ENCODE measurements at places on chromosomes 5 and 9. TPM values are rescaled to one million over a fixed set of nuclear protein-coding genes. Genes with fewer than 3 reads are reported as not detected.
A peak's percentile ranks its signal among the peaks of the same experiment; 100 is the strongest.

DNA sequence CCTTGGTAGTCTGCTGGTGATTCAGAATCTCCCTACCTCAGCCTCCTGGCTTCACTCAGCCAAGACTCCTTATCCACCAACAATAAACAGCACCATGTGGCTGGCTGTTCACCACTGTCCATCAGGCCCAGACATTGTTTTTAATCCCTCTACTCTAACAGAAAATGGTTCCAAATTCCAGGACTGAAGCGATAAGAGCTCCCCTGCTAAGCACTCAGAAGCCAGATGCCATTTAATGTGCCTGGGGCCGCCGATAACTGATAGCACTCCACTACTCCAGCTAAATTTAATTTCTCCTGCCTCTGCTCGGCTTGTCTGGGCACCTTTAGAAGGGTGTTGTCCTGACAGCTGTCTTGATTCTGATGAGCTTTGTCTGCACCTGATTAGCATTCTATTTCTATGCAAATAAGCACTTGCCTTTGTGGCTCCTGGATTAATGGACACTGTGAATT, 47.1 kb downstream of the ZNF622 start:
- DNase-seq = no peak
- H3K27ac ChIP-seq = no peak overlapping the region
- no peak overlapping the region for H3K4me3 ChIP-seq
- H3K27me3 ChIP-seq = no peaks in the 10 kb centered on the region
- H3K4me1 ChIP-seq = no peaks in the 10 kb centered on the region
- H3K36me3 ChIP-seq = no peaks in the 10 kb centered on the region

DNA sequence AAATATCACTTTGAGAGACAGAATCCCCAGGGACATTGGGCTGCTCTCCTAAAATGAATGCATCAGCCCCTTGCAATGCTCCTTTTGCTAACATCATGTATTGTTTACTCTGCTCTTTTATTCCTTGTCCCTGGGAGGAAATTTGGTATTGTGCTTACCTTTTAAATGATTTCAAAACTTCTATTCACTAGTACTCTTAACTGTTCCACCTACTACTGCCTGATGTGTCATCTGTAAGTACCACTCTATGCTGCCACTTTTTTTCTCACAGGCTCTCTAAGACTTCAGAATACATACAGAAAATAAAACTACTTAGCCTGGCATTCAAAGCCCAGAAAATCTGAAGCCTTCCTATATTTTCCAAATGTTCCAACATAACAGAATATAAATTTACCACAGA, 667.2 kb downstream of the BRINP1 start:
- H3K36me3 ChIP-seq = no peaks in the 10 kb centered on the region
- H3K4me1 ChIP-seq = no peaks in the 10 kb centered on the region
- no peaks in the 10 kb centered on the region for H3K27me3 ChIP-seq

GRCh38 chr9:4092793-4093709, 206.8 kb downstream of the GLIS3 start:
- H3K27me3 ChIP-seq = no peaks in the 10 kb centered on the region
- peak overlapping the region; percentile 10 for H3K27ac ChIP-seq
- H3K36me3 ChIP-seq = no peaks in the 10 kb centered on the region

- DNase-seq = no peak
- no peaks in the 10 kb centered on the region for H3K36me3 ChIP-seq
- H3K27me3 ChIP-seq = no peaks in the 10 kb centered on the region
- peaks cover 12% of the 10 kb centered on the region for H3K4me1 ChIP-seq
- peak overlapping the region; percentile 1 for H3K4me3 ChIP-seq
- no peak overlapping the region for H3K27ac ChIP-seq
Measured at GRCh38 chr9:21764846-21765245, 37.6 kb upstream of the MTAP start.

DNA sequence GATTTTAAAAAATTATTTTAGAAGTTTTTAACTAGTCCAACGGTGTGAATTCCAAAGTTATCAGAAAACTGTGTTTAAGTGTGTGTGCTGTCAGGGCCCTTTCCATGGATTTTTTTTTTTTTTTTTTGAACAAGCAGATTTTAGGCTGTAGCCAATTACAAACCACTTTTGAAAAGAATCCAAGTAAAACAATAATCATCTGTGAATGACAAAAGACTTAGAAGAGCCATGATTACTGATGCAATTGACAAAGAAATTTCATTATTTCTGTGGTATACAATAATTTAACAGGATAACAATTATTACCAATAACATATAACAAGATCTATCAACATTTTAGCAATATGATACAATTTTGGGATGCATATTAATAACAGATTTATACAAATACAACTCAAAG, 16.2 kb upstream of the PAIP1 start:
- H3K27me3 ChIP-seq = no peaks in the 10 kb centered on the region
- peaks cover 19% of the 10 kb centered on the region for H3K4me1 ChIP-seq
- no peaks in the 10 kb centered on the region for H3K36me3 ChIP-seq
- no peak overlapping the region for H3K27ac ChIP-seq
- no peak overlapping the region for H3K4me3 ChIP-seq

DNA sequence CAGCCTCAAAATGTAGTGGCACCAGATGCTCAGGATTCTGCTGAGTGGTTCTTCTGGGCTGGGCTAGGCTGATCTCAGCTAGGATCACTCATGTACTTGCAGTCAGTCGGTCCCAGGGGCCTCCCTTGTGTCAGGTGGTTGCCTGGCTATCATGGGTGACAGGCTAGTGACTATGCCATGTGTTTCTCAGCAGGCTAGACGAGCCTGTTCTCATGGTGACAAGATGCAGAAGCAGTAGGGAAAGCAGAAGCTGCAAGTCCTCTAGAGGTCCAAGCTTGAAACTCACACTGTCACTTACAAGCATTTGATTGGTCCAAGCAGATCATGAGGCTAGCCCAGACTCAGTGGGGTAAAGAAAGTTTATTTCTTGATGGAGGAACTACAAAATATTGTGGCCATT, 15.2 kb upstream of the KCNMB1 start:
- H3K36me3 ChIP-seq = no peaks in the 10 kb centered on the region
- H3K4me3 ChIP-seq = no peak overlapping the region
- no peaks in the 10 kb centered on the region for H3K4me1 ChIP-seq
- H3K27ac ChIP-seq = no peak overlapping the region
- no peak for DNase-seq
- no peaks in the 10 kb centered on the region for H3K27me3 ChIP-seq

DNA sequence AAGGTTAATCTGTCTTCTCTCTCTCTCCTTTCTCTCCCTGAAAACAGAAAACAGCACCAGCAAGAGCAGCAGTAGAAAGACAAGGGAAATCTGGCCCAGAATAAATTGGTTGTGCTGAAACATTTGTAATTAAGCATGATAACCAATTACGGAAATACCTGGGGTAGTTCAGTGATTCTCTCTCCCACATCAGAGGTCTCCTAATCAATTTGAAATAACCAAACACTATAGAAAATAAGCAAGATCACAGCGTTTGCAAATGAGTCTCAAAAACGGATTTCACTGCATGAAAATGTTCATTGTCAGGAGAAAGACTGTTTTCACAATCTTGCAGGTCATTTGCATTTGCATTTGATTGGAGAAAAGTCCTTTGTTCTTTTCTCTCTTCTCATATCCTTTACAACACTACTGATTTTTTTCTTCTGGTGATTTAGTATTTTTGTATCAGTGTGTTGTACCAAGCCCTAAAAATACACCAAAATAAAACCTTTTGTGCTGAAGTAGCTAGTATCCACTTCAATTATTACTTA, 36.8 kb upstream of the CDH6 start:
- H3K4me1 ChIP-seq = no peaks in the 10 kb centered on the region
- H3K27me3 ChIP-seq = no peaks in the 10 kb centered on the region
- H3K4me3 ChIP-seq = no peak overlapping the region
- H3K36me3 ChIP-seq = no peaks in the 10 kb centered on the region

DNA sequence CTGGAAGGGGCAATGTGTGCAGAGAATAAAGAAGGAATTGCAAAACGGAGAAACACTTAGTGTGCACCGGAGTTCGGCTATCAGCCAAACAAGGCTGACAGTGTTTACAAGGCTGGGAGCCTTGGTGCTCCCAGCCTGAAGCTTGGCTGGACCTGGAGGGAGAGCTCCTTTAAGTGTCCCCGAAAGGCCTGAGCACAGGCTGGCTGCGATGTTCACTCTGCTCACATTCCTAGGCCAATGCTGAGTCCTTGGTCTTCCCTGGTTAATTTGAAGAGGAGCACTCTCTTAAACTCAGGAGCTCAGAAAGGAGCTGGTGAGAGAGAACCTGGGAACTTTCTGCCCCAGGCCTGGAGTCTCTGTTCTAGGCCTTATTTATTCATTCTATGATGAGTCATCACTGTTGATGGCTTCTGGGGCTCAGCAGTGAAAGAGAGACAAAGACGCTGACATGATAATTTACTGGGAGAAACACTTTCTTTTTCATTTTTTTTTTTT, 88.6 kb upstream of the MYO10 start:
- H3K4me3 ChIP-seq = no peak overlapping the region
- no peaks in the 10 kb centered on the region for H3K36me3 ChIP-seq
- peak; percentile 93 for DNase-seq
- H3K4me1 ChIP-seq = peaks cover 17% of the 10 kb centered on the region

DNA sequence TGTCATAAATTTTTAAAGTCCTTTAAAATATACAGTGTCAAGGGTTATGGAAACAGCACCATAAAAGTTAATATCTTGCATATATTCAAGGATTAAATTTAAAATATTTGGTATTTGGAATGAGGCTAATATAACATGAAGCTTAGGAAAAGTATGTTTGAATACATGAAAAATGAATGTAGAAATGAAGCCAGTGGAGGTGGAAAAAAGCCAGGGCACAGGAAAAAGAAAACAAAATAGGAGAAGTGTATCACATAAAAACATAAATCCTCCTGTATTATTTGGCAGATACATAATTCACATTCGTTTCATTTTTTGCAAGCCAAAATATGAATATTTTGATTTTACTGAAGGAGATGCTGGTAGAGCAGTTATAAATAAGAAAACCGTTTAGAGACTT, 587.0 kb upstream of the ZNF608 start:
- no peaks in the 10 kb centered on the region for H3K27me3 ChIP-seq
- H3K36me3 ChIP-seq = no peaks in the 10 kb centered on the region
- no peak for DNase-seq

- peak within 1 kb of the TSS; percentile 71 for H3K27ac ChIP-seq
- peaks cover 35% of the 10 kb centered on the region for H3K4me1 ChIP-seq
- peak within 1 kb of the TSS; percentile 89 for H3K4me3 ChIP-seq
- H3K36me3 ChIP-seq = no peaks in the 10 kb centered on the region
- peak; percentile 90 for DNase-seq
- no peaks in the 10 kb centered on the region for H3K27me3 ChIP-seq
Measured at GRCh38 chr9:93096131-93096802, at the start of gene CARD19. Gene CARD19 (plus strand): TSS chr9:93096217. CDS start chr9:93096346, 129 bp downstream.

- no peak overlapping the region for H3K27ac ChIP-seq
- H3K36me3 ChIP-seq = no peaks in the 10 kb centered on the region
Measured at GRCh38 chr9:4030751-4031150, 269.1 kb downstream of the GLIS3 start.

GRCh38 chr5:42131081-42131480, 206.0 kb downstream of the FBXO4 start:
- H3K4me3 ChIP-seq = no peak overlapping the region
- H3K36me3 ChIP-seq = no peaks in the 10 kb centered on the region
- no peaks in the 10 kb centered on the region for H3K4me1 ChIP-seq
- H3K27ac ChIP-seq = no peak overlapping the region

DNA sequence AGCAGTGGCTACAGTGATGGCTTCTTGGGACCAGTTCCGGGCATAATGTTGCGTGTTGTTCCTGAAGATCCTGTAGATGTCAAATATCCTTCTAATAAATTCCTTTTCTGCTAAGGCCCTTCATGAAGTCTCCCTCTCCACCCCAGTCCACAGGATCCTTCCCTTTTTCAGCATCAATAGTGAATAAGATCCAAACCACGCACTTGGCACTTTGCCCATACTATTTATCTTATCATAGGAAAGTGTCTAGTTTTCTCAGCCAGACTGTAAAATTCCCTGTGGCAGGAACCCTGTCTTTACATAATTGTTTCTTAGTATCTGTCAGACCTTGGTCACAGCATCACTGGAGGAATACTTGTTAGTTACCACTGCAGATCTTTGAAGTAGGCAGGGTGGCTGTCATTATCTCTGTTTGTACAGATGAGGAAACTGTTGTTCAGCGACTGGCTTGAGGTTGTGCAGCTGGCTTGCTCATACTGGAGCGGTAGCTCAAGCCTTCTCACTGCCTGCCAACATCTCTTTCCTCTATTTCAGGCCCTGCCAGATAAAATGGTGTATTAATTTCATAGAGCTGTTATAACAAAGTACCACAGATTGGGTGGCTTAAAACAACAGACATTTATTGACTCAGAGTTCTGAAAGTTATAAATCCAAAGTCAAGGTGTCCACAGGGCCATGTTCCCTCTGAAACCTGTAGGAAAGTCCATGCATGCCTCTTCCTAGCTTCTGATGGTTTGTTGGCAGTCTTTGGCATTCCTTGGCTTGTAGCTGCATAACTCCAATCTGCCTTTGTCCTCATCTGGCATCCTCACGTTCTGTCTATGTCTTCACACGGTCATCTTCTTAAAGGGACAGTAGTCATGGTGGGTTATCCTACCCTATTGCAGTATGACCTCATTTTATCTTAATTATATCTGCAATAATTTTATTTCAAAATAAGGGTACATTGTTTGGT, 33.5 kb upstream of the APC start:
- no peak overlapping the region for H3K4me3 ChIP-seq
- DNase-seq = peak; percentile 26
- H3K4me1 ChIP-seq = peaks cover 21% of the 10 kb centered on the region
- no peaks in the 10 kb centered on the region for H3K27me3 ChIP-seq

GRCh38 chr5:89597878-89598277, 714.9 kb upstream of the MEF2C start:
- no peak overlapping the region for H3K4me3 ChIP-seq
- H3K27ac ChIP-seq = no peak overlapping the region
- DNase-seq = no peak
- H3K27me3 ChIP-seq = no peaks in the 10 kb centered on the region
- H3K4me1 ChIP-seq = peaks cover 4% of the 10 kb centered on the region

- H3K4me3 ChIP-seq = no peak overlapping the region
- no peaks in the 10 kb centered on the region for H3K27me3 ChIP-seq
- H3K4me1 ChIP-seq = no peaks in the 10 kb centered on the region
- H3K27ac ChIP-seq = no peak overlapping the region
Measured at GRCh38 chr5:180018347-180019060, 53.1 kb downstream of the RNF130 start.

GRCh38 chr9:107772988-107773387, 283.4 kb upstream of the KLF4 start:
- no peak overlapping the region for H3K4me3 ChIP-seq
- no peaks in the 10 kb centered on the region for H3K4me1 ChIP-seq
- no peak for DNase-seq
- no peak overlapping the region for H3K27ac ChIP-seq

DNA sequence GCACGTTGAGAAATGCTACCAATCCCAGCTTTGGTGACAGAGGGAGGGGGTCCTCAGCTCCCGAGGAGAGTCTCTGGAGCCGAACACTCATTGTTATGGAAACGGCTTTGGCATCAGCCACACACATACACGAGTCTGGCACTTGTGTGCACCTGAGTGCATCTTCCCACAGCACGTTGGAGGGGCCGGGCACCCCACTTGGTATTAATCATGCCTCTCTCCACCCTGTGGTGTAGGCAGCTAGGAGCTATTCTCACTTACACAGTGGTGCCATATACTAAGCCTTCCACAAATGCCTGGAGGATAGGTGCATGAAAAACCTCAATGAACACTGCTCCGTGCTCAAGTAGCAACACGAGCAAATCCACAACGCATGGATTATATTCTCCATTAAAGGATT, 133.9 kb upstream of the PANK3 start:
- no peaks in the 10 kb centered on the region for H3K36me3 ChIP-seq
- H3K4me1 ChIP-seq = peaks cover 21% of the 10 kb centered on the region
- H3K27me3 ChIP-seq = no peaks in the 10 kb centered on the region
- no peak overlapping the region for H3K4me3 ChIP-seq
- peak overlapping the region; percentile 73 for H3K27ac ChIP-seq
- no peak for DNase-seq

Gene KCNMB1
- total RNA-seq = under 0.01 TPM

Gene EPB41L4B
- 2.1 TPM for total RNA-seq

Gene SPINK1
- not detected for total RNA-seq

Gene GABRA6
- total RNA-seq = not detected

Gene PCDHGA7
- total RNA-seq = 6.5 TPM

Gene SLC45A2
- 0.59 TPM for total RNA-seq

Gene COMMD10
- total RNA-seq = 30.4 TPM

Gene PCDHB9
- 1.8 TPM for total RNA-seq
